Putamen (tissue), 1 donor: ENCODE measurements at places on chromosomes 1 and 21.

DNA sequence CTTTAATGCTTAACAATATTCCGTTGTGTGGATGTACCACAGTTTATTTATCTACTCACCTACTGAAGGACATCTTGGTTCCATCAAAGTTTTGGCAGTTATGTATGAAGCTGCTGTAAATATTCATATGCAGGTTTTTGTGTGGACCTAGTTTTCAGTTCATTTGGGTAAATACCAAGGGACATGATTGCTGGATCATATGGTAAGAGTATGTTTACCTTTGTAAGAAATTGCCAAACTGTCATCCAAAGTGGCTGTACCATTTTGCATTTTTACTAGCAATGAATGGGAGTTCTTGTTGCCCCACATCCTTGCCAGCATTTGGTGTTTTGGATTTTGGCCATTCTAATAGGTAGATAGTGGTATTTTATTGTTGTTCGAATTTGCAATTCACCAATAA is 10.0 kb downstream of the ZSCAN20 start:
- DNase-seq, result no peak

GRCh38 chr1:55938376-55938850 is 641.0 kb downstream of the PLPP3 start:
- no peak for DNase-seq

DNA sequence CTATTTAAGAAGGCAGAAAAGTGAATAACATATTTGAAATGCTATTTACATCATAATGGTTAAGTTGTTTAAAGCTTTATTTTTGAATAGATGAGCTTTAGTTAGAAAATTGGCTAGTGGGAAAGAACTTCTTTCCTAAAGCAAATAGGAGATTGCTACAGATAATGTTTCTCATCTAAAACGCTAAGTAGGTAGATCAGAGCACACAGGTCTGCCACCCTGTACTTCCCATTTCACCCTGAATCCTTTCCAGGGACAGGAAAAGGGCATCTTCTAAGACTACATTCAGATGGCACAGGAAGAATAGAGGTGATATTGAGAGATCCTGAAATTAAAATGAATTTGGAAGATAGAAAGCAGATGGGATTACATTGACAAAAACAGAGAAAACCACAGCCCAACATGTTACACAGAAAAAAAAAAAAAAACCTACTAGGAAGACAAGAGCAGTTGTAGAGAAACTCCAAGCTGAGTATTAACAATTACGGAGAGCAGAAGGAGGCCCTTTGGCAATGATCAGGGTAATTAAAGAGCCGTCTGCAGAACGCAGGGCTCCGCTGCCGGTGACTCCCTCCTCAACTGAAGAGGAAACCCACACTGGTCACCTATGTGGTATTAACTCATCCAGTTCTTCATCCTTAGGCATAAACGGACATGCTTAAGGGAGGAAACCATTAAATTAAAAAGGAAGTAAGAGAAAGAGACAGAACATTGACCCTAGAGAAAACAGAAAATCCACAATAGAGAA is 53.6 kb upstream of the MAP10 start:
- DNase-seq, result no peak

GRCh38 chr1:219223496-219223895 is 49.8 kb downstream of the LYPLAL1 start:
- no peak for DNase-seq

- DNase-seq, result no peak
Observed at GRCh38 chr1:64856553-64856952, 109.8 kb downstream of the JAK1 start.

DNA sequence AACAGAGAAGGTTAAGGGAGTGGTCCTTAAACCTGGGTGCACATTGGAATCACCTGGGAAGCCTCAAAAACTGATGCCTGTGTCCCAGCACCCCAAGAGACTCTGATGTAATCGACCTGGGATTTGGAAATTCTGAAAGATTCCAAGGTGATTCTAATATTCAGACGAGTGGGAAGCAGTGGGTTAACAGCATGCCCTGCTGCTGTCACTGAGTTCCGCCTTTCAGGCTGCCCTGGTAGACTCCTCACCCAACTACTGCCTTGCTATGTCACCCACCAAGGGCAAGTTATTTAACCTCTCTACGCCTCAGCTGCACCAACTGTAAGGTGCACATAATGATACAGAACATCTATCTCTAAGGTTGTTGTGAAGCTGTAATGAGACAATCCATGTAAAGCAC is 59.2 kb downstream of the CD34 start:
- no peak for DNase-seq

DNA sequence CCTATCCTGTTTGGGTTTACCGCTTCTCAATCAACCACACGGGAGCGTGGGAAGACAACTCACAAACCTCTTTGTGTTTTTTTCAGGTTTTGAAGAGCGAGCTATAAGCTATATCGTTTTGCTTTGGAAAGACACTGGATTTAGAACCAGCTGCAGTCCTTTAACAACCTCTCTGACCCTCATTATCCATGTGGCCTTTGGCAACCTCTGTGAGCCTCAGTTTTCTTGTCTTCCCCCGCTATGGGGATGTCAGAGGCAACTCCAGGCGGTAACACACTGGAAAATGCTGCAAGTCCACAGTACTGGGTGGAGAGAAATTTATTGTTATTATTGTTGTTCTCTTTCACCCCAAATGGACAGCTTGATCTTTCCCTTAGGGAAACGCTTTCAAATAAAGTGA is 100.0 kb downstream of the ETS2 start:
- no peak for DNase-seq

- no peak for DNase-seq
Observed at GRCh38 chr1:118012515-118013124, 83.1 kb downstream of the WDR3 start.

GRCh38 chr21:42219606-42220137 is 732 bp downstream of the ABCG1 start:
- DNase-seq, result no peak

DNA sequence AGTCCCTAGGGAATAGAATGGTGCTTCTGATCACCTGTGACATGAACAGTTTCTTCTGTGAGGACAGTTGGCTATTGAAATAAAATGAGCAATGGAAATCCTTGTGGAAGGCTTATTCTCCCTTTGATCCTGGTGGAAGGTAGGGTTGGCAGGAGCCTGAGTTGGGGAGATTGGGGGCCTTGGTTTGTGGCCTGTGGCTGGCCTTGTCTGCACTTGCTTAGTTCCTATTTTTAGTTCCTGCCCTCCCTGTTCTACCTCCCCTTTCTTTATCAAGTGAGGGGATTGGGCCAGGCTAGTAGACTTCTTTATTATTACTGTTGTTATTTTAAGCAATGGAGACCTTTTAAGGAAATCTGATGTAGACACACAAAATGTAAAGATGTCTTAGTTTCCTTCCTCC is 8.2 kb downstream of the DMRTB1 start:
- no peak for DNase-seq

DNA sequence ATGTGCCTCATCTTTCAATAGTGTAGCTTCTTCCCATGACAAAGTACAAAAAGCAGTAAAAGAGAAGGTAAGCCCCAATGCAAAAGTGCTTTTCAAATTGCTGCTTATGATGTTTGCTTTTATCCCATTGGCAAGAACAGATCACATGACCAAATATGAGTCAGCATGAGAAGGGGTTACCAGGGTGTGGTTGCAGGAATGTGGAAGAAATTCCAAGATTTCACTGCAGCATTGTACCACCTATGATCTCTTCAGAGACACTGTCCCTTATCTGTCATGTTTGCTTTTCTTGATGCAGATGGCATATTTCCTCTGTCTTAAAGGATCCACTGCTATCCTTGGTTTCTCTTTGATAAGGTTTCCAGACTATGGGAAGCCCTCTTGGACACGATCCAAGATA is 1006.9 kb upstream of the PRMT6 start:
- no peak for DNase-seq

DNA sequence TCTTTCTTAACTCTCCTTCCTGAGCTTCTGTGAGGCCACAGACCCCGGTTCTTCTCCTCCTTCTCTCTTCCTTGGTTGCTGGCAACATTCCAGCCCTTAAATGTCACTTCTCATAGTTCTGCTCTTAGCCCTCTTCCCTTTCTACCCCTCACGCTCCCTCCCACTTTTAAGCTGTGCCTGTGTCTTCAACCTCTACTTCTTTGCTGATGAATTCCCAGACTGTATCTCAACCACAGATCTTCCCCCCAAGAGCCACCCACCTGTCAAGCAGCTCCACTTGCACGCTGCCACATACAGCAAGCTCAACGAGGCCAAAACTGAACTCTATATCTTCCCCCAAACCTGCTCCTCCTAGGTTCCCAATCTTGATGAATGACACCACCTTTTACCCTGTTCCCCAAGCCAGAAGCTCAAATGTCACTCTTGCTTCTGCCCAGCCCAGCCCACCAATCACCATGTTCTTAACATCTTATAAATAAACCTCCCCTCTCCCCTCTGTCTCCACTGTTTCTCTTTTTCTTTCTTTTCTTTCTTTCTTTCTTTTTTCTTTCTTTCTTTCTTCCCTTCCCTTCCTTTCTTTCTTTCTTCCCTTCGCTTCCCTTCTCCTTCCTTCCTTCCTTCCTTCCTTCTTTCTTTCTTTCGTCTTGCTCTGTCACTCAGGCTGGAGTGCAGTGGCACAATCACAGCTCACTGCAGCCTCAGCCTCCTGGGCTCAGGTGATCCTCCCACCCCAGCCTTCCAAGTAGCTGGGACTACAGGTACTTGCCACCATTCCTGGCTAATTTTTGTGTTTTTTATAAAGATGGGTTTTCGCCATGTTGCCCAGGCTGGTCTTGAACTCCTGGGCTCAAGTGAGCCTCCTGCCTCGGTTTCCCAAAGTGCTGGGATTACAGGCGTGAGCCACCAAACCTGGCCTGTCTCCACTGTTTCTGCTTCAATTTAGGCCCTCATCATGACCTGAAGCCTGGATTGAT is 19.8 kb upstream of the PTP4A2 start:
- DNase-seq, result peak; percentile 34

DNA sequence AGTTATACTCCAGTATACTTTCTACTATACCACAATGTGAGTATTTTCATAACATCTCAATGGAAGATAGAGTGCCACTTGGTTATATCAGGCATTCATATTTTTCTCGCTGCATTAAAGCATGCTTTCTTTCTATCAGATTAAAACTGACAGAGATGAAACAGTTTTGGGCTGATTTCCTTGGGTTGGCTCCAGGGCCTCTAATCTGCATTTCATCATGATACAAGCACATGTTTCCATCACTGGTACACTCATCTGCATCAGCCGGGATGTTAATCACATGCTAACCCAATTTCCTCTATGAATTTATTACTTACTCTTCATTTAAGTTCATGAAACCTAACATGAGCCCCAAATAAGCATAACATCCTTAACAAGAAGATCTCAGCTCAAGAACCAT is 289.0 kb upstream of the DAB1 start:
- no peak for DNase-seq

DNA sequence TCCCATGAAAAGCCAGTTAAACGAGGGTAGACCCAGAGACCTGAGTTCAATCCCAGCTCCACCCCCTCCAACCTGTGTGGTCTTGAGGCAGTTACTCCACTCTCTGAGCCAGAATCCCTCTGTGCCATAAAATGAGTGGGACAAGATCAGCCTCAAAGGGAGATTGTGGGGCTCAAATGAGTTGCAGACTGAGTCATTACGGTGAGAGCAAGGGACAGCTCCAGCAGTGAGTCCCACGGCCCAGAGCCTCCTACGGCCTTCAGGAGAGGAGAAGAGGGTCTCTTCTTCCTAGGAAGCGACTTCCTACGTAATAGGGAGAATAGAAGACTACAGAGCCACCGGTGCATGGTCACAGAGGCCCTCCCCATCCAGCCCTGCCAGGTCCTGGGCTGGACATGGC is 6.7 kb upstream of the CAMK2N1 start:
- DNase-seq, result no peak

DNA sequence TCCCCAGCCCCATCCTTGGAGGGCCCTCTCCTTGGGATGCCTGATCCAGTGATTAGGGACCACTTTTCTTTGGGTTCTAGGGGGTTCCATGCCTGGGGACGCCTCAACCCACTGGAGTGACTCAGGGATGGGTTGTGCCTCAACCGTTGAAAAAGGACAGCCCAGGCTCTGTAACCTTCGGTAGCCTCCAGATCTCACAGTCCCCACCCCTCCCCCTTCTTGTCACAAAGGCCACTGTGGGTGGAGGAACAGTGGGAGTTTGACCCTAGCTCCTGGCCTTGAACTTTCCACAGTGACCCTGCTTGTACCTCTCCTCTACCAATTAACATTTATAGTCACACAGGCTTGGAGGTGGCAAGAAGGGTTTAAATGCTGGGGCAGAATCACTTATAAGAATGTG is 2.6 kb upstream of the RORC start:
- no peak for DNase-seq

DNA sequence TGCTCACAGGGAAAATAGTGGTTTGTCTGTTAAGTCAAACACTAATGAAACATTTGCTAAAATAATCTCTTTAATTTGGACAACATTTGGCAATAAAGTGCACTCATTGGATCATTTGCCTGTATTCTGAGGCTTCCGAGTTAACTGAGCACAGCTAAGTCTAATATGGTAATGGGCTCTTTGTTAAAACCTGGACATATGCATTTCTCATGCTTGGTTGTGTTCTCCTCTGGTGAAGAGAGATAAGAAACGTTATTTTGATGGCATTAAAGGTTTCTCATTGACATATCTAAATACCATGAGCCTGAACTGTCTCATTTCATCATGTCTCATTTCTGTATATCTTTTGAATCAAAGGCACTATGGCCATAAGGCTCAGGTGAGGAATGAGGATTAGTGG is 13.4 kb upstream of the NRIP1 start:
- DNase-seq, result no peak
